EH (cell line): ENCODE measurements at places on chromosomes 2 and 18.

DNA sequence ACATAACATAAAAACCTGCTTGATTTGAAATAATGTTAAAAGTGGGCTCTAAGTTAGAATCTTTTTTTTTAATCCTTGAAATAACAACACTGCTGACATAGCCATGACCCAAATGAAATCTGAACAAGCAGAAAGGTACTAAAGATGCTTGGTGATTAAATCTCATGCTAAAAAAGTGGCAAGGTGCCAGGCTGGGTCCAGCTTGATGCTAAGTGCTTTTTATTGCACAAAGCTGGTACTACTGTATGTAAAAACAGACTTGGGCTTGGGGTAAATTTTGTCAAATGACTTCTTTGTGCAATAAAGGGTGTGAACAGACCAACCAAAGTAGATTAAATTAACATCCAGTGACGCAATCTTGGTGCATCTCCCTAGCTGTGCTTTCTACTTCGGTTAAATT is 13.4 kb downstream of the BCL11A start:
- DNase-seq = no peak

DNA sequence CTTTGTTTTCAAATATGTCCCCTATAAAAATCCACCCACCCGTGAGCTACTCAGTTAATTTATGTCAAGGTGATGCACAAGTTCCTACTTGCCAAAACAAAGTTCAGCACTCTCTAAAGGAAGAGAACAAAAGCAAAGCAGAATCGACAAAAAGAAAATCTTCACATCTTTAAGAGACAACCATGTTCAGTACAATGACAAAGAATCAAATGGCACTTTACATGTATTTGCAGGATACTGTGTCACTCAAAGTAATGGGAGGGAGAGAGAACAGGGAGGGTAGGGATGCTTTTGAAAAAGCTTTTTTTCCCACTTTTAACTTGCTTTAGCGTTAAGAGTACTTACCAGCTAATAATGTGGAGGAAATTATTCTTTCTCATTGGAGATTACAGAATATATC is 39.0 kb upstream of the FAM237A start:
- DNase-seq = no peak

DNA sequence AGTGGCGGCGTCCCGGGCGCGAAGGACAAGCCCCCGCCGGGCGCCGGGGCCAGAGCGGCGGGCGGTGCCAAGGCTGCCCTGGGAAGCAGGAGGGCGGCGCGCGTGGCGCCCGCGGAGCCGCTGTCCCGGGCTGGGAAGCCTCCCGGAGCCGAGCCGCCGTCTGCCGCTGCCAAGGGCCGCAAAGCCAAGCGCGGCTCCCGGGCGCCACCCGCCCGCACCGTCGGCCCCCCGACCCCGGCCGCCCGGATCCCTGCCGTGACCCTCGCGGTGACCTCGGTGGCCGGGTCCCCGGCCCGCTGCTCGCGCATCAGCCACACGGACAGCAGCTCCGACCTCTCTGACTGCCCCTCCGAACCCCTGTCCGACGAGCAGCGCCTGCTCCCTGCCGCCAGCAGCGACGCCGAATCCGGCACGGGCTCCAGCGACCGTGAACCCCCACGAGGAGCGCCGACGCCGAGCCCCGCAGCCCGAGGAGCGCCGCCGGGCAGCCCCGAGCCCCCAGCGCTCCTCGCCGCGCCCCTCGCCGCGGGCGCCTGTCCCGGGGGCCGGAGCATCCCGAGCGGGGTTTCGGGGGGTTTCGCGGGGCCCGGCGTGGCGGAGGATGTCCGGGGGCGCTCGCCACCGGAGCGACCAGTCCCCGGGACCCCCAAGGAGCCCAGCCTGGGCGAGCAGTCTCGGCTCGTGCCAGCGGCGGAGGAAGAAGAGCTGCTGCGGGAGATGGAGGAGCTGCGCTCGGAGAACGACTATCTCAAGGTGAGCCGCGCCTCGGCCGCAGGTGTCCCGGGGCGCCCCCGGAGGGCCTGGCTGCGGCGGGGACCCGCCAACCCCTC is 820 bp downstream of the MTCL1 start:
- peak; percentile 18 for DNase-seq

DNA sequence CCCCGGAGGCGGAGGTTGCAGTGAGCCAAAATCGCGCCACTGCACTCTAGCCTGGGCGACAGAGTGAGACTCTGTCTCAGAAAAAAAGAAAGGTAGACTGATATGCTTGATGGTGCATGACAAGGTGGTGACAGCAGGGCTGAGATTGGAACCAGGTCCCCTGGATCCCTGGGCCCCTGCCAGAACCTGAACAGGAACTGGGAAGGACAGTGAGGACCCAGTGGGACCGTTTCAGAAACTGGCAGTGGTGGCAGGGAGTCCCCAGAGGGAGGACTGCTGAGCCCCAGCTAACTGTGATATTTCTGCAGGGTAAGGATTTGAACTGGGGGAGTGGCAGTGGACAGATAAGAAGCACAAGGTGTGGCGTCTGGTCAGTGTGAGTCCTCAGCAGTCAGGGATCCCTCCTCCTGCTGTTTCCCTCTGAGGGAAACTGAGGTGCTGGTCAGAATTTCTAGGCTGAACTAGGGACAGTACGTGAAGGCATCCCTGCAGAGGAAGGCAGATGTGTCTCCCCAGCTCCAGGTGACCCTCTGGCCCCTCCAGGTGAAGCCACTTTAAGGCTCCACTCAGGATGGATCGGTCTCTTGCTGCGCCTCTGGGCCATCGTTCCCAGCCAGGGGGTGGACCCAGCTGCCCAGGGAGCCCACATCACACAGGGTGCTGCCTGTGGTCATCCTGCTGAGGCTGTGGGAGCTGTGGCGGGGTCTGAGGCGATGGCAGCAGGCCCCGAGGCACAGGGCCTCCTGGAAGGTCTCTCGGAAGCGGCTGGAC is 5.6 kb downstream of the NMUR1 start:
- DNase-seq = no peak

DNA sequence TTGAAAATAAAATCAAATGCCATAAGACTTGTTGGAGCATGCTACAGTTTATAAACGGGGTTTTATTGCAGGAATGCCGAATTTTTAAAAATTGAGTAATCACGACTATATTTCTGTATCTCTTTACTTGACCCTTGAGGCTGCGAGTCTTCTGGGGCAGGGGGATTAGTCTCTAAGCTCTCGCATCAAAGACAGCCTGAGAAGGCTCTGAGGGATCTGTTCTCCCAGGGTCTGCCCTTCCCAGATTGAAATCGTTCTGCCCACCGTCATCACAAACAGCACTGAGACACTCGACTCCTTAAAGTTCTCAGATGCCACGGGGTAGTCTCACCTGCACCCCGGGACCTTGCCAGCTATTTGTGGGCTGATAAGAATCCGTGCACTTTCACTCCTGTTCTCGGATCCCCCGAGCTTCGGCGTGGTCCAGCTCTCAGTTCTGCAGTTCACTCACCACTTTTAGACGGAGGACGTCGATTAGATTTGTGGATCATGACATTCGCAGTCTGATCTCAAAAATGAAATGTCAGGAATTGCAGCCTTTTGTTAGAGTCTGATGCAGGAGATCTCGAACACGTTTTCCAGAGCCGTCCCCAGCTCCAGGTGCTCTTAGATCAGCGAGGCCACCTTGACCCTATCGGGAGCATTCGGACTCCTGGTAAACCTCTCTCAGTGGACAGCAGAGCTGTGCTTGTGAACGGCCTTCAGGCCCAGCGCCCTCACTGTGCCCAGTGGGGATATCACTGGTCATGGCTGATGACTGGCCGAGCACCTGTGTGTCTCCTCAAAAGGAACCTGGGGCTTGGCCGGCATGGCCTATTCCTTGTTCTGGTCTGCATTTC is 43.0 kb downstream of the TWIST2 start:
- no peak for DNase-seq
